Mucosa of descending colon (tissue), 3 donors: ENCODE measurements at places on chromosomes 2 and 18. TPM values are rescaled to one million over a fixed set of nuclear protein-coding genes. Genes with fewer than 3 reads are reported as not detected.
A peak's percentile ranks its signal among the peaks of the same experiment; 100 is the strongest.

DNA sequence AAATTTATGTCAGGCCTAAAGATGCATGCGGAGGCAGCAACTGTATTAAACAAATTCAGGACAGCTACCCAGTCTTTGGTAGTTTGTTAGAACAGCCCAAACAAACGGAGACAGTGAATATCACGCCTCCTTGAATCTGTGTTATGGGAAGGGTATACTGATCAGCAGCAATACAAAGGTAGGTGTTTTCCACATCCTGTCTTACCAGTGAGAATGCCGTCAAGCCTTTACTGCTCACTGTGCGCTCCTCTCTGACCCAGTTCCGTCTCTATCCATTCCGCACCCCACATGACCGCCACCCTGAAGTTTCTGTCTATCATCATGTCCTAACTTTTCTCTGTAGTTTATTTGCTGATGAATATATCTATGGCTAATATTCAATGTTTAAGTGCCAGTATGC, 473.3 kb downstream of the LPIN1 start:
- no peak for DNase-seq

- peak; percentile 91 for DNase-seq
Measured at GRCh38 chr2:70553584-70554337, at the start of gene TGFA. TSS of gene TGFA (minus strand) at chr2:70553826. CDS start at chr2:70553767, 59 bp downstream.

DNA sequence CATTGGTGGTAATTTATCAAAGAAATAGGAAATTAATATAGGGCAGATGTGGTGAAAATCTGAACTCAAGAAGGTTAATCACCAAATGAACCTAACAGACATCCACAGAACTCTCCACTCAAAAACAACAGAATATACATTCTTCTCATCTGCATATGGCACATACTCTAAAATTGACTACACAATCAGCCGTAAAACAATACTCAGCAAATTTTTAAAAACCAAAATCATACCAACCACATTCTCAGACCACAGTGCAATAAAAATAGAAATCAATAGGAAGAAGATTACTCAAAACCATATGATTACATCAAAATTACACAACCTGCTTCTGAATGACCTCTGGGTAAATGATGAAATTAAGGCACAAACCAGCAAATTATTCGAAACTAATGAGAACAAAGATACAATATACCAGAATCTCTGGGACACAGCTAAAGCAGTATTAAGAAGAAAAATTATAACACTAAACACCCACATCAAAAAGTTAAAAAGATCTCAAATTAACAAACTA, 31.0 kb downstream of the RBM43 start:
- no peak for DNase-seq

GRCh38 chr2:183458460-183458859, 334.2 kb downstream of the NUP35 start:
- no peak for DNase-seq

- DNase-seq = no peak
Measured at GRCh38 chr2:64056021-64056420, 36.8 kb upstream of the VPS54 start.

- no peak for DNase-seq
Measured at GRCh38 chr2:232901736-232902578, 31.9 kb downstream of the SNORC start.

GRCh38 chr2:28972778-28973335, 8.2 kb upstream of the TOGARAM2 start:
- no peak for DNase-seq

DNA sequence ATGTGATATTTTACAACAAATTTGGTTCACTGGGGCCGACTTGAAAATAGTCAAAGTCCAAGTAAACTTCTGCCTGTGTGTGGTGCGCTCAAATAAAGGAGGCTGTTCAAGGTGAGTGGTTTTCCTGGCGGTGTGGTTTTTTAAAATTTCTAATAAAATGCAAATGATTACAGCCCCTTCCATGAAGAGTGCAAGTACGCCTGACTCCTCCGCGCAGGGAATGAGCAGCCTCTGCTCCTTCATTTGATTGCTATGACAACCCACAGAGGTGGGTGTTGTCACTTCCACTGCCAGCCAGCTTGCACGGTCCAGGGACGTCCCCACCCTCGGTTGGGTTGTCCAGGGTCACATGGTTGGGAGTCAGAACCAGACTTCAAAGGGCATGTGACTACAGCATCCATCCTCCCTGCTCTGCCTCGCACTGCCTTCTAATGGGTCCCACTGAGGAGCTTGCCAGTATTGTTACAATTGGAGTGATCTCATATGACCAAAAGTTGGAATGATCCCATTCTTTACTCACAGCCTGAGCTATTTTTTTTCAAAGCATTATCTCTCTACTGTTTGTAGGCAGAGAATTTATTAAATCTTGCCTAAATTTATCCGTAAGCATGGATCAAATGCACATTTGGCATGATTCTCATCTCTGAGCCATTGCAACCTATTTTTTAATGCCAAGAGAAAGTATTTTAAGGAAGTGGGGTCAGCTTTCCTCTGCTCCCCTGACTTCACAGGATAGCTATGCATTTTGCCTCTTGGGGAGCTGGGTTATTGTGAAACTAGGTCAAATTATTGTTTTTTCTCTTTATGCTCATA, 121.3 kb downstream of the AGAP1 start:
- no peak for DNase-seq

DNA sequence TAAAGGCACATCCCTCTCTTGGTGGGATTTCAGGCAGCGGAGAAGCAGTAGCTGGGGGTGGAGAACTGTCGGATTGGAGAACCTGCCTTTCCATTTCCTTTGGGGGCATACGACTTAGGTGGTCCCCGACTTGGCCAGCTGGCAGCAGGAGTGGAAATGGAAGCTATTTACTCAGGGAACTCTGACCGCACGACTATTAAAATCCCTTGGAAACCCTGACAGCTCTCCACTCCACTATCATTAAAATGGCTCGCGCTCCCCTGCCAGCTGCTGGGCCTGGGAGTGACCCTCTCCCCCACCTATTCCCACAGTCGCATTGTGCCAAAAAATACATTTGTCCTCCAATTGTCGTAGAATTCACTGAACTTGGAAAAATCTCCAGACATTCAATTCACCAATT, 77.7 kb upstream of the APCDD1 start:
- DNase-seq = no peak

- DNase-seq = no peak
Measured at GRCh38 chr2:175605640-175606009, 396.4 kb downstream of the LNPK start.

DNA sequence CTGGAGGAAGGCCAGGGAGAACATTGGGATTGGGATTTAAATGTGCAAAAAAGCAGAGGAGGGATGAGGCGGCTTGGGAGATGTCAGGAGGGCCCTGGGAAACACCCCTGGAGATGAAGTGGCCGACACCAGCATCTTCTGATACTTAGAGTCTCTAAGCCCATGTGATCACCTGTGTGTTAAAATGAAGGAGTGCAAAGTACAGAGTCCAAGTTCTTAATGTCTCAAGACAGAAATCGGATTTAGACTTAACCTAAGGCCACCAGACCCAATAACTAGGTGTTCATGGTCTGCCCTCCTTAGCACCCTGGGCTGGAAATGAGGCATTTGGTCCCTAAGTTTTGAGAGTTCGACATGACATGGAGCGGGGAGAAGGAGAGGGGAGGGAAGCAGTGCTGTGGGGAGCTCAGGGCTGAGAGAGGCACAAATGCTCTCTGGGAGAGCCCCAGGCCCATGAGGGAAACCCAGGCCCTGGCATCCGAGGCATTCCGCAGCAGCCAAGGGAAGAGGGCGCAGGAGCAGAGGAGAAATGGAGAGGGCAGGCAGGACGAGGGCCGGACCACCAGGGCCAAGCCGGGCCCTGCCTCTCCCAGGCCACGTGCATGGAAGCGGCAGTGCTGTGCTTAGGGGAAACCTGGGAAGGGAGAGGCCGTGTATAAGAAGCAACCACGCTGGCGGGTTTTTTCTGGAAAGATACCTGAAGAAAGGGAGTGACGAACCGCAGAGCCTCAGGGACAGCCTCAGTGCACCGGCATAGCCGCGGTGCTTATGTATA, 63.3 kb downstream of the SFXN5 start:
- no peak for DNase-seq

- no peak for DNase-seq
Measured at GRCh38 chr2:48540237-48540935, 10.4 kb downstream of the STON1 start.

- DNase-seq = no peak
Measured at GRCh38 chr2:219665926-219666325, 38.5 kb downstream of the SLC4A3 start.

DNA sequence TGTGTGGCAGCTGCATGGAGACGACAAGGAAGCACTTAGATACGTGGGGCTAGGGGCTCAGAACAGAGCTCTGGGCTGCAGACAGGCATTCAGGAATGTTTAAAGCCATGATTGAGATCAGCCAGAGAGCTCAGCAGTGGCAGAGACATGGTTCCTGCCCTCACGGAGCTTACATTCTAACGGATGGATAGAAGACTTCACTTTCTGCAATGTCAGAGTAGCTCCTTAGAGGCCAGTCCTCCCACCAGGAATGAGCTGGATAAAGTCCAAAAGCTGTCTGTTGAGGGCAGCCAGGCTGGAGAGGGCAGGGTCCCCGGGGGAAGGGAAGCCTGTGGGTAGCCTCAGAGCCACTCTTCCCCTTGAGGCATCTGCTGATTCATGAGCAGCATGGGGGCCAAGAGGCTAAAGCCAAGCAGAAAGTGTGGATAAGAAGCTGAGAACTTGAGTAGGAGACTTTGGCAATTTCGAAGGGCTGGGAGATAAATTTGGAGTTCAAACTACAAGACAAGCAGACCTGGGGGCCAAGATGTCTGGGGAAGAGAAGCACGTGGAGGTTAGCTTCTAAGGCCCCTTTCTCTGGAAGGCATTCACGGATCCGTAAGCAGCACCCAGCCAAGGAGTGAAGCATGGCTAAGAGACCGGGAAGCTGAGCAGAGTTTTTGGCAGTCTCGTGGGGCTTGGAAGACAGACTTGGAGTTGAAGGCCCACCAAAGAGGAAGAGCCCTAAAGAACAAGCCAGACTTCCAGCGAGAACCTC, 9.7 kb upstream of the CIB4 start:
- no peak for DNase-seq

DNA sequence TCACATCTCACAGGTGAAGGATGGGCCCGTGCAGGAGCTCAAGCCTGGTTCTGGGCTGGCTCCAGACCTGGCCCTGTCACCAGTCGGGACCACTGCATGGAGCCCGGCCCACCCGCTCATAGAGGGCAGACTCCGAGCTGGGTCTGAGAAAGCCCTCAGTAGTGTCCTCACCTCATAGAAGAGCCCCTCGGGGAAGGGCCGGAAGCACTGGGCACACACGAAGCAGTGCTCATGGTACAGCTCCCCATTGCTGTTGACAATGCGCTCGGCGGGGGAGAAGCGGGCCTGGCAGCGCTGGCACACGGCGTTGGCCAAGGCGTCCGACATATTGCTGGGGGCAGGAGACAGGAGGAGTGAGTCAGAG, 11.3 kb downstream of the GPR17 start:
- peak; percentile 38 for DNase-seq

DNA sequence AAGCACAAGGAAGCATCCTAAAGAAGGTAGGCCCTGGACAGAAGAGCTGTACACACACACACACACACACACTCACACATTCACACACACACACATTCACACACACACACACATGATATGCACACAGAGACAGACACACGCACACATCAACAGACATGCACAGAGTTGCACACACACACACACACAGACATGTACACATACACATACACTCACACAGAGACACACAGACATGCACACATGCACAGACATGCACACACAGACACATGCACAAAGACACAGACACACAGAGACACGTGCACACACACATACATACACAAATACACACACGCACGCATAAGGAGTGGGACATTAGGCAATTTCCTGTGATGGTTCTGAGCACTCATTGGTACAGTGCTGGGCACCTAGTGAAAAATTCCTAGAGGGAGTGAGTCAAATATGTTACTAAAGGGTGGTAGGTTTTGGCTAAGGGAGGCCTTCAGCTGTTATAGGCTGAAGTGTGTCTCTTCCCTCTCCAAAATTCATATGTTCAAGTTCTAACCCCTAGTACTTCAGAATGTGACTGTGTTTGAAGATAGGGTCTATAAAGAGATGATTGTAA, 26.4 kb downstream of the THNSL2 start:
- DNase-seq = no peak

- no peak for DNase-seq
Measured at GRCh38 chr2:65279756-65280155, 52.1 kb downstream of the ACTR2 start.

- peak; percentile 36 for DNase-seq
Measured at GRCh38 chr2:121650315-121650930, 1.2 kb upstream of the CLASP1 start.

DNA sequence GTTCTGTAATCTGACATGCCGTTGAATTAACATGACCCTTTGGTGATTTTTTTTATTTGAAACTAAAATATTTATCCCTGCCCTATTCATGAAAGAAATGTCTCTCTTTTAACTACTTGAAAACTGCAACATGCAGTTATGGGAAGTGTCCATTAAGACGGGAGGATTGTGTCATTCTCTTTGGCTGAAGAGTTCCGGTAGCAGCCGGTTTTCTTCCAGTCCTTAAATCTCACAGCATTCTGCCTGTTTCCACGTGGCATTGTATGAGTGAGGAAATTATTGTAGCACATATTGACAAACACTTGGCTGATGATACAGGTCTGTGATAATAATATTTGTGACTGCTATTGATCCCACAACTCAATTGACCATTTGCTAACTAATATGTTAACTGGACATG, 509.6 kb upstream of the POU3F3 start:
- DNase-seq = no peak

DNA sequence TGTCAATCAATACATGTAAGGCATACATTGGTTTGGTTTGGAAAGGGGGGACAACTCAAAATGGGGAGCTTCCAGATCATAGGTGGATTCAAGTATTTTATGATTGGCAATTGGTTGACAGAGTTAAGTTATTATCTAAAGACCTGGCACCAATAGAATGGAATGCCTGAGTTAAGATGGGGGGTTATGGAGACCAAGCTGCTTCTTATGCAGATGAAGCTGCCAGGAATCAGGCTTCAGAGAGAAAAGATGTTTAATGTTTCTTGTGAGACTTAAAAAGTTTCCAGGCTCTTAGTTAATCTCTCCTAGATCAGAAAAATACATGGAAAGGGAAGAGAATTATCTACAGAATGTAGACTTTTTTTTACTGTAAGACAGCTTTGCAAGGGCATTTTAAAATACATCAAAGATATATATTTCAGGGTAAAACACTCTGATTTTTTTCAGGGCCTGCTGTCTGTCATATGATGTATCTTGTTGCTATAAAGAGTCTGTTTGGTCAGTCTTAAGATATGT, 1343.2 kb upstream of the LRRTM1 start:
- DNase-seq = no peak

GRCh38 chr2:9179572-9180201, 26.9 kb upstream of the ASAP2 start:
- peak; percentile 56 for DNase-seq

Gene GKN2
- not detected for total RNA-seq

Gene SERPINB11
- total RNA-seq = not detected

Gene GAL3ST2
- total RNA-seq = 15.1 TPM

Gene CTNNA2
- 0.29 TPM for total RNA-seq

Gene YPEL5
- total RNA-seq = 79.3 TPM

Gene DCDC2C
- total RNA-seq = not detected

Gene SLC20A1
- total RNA-seq = 80.6 TPM

Gene MYOM1
- 22.2 TPM for total RNA-seq

Gene IL18R1
- 6.1 TPM for total RNA-seq

Gene EMX1
- 1.6 TPM for total RNA-seq

Gene UGT1A5
- 2.4 TPM for total RNA-seq

Gene EVX2
- total RNA-seq = not detected

Gene NEUROD1
- 0.51 TPM for total RNA-seq

Gene RGPD4
- 0.13 TPM for total RNA-seq
